NCI-H1048 (cell line): ENCODE measurements at places on chromosomes 11 and 22.

GRCh38 chr11:61728940-61729219 is 23.6 kb upstream of the MYRF start:
- no peak for DNase-seq

DNA sequence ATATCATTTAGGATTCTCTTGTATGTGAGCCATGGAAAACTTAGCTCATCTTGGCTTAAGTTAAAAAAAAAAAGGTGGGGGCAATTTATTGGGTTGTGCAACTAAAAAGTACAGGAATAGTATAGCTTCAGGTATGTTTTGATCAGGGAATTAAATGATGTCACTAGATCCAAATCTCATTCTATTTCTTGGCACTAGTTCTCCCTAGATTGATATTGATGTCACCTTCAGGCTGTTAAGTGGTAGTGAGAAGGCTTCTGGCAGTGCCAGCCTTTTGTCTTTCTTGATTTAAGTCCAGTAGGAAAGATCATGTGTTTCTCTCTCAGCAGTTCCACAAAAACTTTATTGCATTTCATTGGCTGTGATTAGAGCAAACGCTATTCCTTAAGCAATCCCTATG is 65.0 kb upstream of the ZBED5 start:
- DNase-seq = no peak

DNA sequence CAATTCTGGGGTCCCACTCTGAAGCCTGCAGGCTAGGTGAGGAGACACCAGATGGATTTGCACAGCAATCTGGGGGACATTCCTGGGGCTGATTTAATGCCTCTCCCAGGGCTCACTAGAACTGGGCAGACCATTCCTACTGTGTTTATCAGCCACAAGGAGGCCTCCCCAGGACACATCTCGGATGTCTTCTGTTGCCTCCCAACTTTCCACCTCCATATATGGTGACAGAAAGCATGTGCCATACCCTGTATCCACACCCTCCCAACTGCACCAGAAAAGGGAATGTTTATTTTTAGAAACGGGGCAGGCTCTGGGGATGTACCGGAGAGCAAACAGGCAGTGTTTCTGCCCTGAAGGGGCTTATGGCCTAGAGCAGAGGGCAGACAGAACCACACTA is 181.8 kb downstream of the CSNK2A3 start:
- DNase-seq = no peak

DNA sequence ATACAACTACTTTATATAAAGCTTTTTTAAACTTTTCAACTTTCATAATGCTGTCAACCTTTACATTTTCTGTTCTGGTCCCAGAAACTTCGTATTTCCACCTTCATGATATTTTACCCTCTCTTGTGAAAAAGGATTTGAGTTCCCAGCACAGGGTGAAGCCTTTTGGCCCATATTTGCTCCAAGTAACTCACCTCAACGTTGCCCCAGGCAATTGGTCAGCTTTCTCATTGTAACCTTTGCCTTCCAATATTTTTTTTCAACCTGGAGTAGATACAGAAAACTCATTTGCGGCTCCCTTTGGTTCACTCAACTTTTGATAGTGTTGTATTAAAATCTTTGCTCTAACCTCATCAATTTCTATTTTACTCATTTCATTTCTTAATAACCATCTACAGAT is 21.1 kb upstream of the FAR1 start:
- no peak for DNase-seq

GRCh38 chr11:68006606-68007166 is 2.8 kb upstream of the UNC93B1 start:
- no peak for DNase-seq

GRCh38 chr22:34914846-34915245 is 151.1 kb upstream of the ISX start:
- no peak for DNase-seq

- no peak for DNase-seq
Observed at GRCh38 chr22:27799827-27800249, 1.7 kb downstream of the MN1 start.

DNA sequence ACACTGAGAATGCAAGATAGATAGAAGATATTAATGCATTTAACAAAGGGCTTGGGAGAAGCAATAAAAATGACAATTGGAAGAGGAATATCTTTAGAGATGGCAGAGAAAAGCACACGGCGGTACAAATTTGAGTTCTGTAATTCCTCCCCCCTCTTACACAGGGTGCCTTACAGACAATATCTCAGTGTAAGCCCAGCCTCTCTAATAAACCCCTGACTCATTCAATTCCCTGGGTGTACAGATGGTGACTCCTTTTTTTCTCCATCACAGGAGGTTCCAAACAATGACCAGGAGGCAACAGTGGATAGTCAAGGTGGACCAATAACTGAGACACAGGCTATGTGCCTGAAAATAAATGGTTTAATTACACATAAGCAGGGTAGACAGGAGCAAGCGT is 598.6 kb downstream of the OPCML start:
- no peak for DNase-seq

DNA sequence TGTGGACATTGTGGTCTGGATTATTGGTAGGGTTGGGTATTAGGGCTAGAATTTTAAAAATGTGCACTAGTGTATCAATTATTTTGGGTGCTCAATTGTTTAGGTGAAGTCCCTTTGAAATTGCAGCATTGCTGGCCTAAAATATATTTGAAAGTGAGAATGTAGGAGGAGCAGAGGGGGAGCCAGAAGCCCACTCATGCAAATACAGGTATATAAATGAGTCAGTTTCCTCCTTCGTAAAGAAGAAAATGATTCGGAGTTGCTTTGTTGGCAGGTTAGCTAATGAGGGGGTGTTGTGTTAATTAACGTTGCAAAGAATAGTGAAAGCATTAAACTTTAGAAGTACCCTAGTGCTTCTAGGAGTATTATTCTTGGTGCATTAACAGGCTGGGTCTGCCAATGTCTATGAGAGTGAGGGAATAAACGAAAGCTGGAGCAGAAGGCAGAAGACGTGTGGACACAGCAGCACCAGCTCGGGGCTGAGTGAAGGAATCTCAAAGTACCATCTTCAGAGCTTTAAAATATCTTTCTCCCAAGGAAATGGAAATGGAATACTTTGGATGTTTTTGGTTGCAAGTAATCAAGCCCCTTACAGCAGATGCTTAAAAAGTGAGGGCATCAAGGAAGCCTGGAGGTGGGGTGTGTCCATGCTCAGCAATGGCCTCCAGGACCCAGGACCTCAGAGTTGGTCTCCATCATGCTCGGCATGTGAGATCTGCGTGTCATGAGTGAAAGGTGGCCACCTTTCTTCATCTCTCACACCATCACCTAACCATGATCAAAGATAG is 522.9 kb downstream of the NTM start:
- DNase-seq = no peak

- no peak for DNase-seq
Observed at GRCh38 chr11:27011560-27012233, 17.8 kb downstream of the FIBIN start.

GRCh38 chr11:32402836-32403235 is 32.5 kb downstream of the WT1 start:
- DNase-seq = no peak

- DNase-seq = no peak
Observed at GRCh38 chr22:25452116-25452700, 112.3 kb upstream of the GRK3 start.

DNA sequence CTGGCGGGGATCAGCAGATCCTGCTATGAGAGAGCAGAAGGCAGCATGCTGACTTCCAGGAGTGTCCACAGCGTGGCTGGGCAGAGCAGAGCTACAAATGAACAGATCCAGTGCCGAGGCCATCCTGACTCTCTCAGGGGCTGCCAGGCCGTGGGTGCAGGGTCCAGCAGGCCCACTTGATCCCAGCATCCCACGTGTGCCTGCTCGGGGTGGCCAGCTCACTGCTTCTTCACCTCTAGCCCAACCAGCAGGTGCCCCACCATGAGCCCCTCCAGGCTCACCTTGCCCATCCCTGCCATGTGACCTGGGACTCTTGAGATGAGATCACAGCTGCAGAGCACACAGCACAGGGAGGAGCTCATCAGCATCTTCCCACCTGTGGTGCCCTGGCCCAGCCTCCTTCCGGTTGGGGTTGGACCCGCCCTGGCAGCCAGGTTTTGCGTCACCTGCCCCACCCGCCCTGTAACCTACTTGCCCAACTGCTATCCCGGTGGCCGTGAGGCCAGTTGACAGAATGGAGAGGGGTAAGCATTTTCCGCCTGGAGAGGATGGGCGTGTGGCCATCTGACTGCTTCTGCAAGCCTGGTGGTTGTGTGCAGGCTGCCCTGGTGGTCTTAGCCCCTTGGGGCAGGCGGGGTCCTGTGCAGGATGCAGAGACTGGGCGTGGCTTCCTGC is 11.0 kb downstream of the TANGO2 start:
- DNase-seq = no peak

DNA sequence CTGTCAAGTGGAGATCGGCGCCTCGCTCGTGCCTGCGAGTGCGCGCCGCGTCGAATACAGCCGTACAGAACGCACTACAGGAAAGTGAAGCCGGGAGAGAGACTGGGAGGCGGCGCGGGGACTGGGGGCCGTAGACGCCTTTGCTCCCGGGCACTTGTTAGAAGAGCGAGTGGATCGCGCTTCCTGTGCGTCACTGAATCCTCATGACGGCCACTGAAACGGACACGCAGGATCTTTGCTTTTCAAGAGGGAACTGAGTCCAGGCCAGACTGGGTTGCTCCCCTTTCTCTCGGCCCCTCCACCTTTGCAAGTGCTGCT is 314 bp downstream of the RIC8A start:
- no peak for DNase-seq

- no peak for DNase-seq
Observed at GRCh38 chr11:14380947-14381561, 22.1 kb upstream of the RRAS2 start.

DNA sequence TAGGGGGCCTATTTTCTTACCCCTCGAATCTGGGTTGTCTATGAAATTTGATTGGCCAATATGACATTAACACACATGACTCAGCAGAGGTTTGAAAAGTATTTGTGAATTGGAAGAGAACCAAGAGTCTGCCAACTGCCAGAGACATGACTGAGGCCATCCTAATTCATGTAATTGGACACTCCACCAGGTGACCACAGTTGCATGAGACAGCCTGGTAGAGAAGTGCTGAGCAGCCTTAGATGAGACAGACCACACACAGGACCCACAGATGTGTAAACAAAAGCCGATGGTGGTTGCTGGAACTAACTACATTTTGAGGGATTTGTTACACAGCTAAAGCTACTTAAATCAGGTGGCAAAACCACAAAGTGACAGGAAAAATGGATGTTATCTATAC is 855 bp upstream of the MS4A5 start:
- no peak for DNase-seq

GRCh38 chr11:126797457-126798169 is 203.0 kb downstream of the KIRREL3 start:
- no peak for DNase-seq

DNA sequence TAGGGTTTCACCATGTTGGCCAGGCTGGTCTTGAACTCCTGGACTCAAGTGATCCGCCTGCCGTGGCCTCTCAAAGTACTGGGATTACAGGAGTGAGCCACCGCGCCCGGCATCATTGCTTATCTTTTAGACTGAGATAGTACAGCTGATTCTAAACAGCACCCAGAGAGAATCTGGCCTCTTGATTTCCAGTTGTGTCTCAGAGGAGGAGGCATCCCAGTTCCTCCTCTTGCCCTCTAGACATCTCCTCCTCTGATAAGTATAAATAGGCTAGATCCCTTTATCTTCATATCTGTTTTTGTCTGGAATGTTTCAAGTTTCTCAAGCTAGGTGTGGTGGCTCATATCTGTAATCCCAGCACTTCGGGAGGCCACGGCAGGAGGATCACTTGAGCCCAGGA is 7.0 kb downstream of the MARK2 start:
- DNase-seq = no peak

GRCh38 chr22:36162127-36163034 is 1.8 kb upstream of the APOL3 start:
- no peak for DNase-seq

GRCh38 chr22:23047742-23048141 is 22.6 kb upstream of the GNAZ start:
- DNase-seq = no peak

GRCh38 chr11:110076371-110076965 is 16.7 kb upstream of the ZC3H12C start:
- no peak for DNase-seq

- DNase-seq = no peak
Observed at GRCh38 chr11:64888406-64888728, 9.9 kb upstream of the EHD1 start.

- DNase-seq = no peak
Observed at GRCh38 chr22:36351921-36352802, 35.6 kb downstream of the MYH9 start.

DNA sequence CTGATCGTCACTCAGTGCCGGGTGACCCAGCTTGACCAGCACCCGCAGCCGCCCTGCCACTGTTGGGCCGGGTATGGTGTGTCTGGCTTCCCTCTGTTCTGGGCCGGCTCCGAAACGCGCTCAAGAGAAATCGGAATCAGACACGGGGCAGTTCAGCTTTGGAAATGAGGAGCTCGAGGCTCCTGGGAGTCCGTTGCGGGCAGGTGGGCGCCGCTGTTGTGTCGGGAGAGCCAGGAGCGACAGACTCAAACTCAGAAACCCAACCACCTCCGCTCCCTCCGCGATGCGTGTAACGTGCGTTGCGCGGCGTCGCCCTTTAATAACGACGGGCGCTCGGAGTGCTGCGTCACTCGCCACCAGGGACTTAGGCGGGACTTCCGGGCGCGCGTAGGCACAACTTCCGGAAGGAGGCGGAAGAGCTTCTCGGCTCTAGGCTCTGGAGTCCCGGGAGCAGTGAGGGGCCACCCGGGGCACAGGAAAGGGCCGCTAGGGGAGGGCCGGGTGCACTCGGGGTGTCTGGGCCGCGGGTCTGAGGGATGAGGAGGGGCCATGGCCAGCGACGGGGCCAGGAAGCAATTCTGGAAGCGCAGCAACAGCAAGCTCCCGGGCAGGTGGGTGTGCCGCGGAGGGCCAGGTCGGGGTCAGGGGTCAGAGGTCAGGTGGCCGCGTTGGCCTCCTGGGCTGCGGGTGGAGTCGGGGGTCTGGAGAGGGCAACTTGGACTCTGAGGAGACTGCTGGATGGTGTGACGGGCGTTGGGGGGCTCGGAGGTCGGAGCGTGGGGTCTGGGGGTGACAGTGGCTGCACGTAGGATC is at the start of gene TBC1D22A:
Gene TBC1D22A, plus strand, starts transcription at position 413 of the 813 bp plus-strand sequence. Its CDS starts 137 bp downstream, at position 550.
- DNase-seq = peak; percentile 81

- DNase-seq = no peak
Observed at GRCh38 chr11:35085531-35086165, 53.3 kb upstream of the CD44 start.

GRCh38 chr22:18975434-18976196 is 39.5 kb upstream of the PRODH start:
- DNase-seq = no peak

- DNase-seq = no peak
Observed at GRCh38 chr22:37026325-37026724, 6.8 kb downstream of the MPST start.

DNA sequence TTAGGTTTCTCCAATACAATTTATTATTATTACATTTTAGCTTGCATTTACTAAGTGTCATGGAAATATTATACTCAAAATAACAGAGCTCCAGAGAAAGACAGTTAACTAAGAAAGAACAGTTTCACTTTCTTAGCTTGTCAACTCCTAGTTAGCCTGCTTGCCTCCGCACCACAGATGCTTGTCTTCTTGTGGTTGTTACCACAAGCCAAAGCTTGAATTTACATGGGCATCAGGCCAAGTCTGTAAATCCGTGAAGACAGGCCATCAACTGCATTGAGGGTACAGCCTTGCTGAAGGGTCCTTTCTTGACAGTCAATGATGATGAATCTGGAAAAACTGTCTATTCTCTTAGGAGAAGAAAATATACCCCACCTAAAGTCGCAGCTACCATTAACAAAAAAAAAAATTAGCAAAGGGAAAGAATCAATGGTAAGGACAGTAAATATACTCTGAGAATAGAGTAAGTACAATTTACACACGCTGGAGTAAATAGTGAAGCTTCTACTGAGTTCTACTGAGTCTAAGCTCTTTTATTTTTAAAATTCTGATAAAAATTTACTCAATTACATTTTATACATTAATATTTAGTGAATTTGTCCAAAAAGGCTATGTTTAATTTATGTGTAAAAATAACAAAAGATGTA is 15.6 kb upstream of the DENND5A start:
- DNase-seq = no peak
